Kidney epithelial cell (primary cell): ENCODE measurements at places on chromosomes 6 and 20.

DNA sequence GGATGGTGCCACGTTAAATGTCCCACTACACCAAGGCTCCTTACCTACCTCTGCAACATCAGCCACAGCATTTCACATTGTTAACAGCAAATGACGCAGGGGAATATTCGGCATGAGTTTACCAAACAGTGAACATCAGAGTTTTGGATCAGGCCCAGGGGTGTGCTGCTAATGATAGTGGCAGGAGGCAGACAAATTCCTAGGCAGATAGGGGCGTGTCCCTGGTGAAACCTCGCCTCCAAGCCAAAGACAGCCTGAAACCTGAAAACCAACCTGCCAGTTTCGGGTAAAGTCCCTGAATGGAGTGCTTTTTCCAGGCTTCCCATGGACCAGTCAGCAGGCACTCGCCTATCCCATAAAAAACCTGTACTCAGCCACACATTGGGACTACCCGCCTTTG, 133.6 kb downstream of the SH3BGRL2 start:
- DNase-seq, result no peak

- DNase-seq, result no peak
Observed at GRCh38 chr6:168333039-168333438, 13.5 kb upstream of the DACT2 start.

- DNase-seq, result no peak
Observed at GRCh38 chr20:47453167-47453782, 48.4 kb upstream of the NCOA3 start.

DNA sequence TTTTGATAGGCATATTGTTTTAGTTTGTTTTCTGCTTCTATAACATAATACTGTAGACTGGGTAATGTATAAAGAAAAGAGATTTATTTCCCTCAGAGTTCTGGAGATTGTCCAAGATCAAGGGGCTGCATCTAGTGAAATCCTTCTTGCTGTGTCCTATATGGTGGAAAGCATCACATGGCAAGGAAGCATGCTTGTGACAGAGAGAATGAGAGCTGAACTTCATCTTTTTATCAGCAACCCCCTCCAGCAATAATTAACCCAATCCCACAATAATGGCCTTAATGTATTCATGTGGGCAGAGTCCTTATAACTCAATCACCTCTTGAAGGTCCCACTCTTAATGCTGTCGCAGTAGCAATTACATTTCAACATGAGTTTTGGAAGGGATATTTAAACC, 141.4 kb downstream of the CENPW start:
- DNase-seq, result no peak

DNA sequence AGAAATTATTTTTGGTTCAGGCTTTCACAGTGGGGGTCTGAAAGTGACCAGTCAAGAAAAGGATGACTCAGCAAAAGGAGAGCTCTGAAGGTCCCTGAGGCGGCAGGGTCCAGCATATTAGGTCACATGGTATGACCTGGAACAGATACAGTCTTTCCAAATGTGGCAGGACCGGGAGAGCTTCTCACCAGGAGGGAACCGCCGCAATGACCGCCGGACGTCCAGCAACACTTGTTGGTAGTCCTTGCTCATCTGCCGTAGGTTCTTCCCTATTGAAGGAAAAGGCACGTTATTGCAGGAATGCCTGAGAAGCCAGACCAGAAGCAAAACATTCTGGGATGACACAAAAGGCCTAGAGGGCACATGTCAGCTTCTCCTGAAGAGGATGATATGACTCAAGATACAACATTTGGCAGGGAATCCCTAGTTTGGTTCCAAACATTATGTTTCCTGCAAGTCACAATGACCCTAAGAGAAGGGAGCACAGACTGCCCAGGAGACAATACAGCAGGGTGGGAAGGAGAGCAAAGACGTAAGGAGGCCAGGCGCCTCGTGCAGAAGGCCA, 17.4 kb downstream of the TBC1D20 start:
- no peak for DNase-seq

GRCh38 chr20:41424011-41424410, 57.4 kb upstream of the EMILIN3 start:
- no peak for DNase-seq

- no peak for DNase-seq
Observed at GRCh38 chr6:149128489-149129145, 188.9 kb upstream of the TAB2 start.

DNA sequence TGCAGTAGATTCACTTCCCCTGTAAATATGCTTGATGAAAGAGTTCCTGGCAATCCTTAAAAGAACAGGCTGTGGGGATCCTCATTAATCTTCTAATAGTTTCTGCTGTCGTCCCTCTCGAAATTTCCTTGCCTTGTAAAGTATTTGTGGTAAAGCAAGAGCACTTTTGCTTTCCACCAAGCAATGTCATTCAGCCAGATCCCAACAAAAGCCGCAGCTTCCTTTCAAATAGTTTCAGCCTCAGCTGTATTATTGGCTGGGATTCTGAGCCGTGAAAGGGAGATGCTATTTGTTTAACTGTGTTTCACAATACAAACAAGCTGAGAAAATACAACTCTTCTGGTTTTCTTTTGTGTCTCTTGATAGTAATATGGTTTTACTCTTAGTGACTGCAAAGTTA, 48.9 kb upstream of the EPHA7 start:
- no peak for DNase-seq

DNA sequence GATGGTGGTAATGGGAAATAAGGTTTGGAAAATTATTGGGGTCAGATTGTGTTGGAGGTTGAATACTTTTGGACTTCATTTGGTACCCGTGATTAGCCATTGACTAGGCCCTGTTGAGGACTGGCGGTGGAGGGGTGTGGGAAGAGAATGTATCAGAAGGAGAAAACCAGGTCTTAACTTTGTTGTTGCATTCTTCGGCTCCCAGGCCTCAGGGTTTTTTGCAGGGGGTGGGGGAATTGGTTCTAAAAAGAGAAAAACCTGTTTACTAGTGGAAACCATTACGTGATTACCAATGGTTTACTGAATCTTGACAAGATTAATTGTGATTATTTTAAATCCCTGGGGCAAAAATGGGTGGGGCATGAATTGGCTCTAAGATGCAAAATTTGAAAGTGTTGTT, 85.1 kb downstream of the PHF20 start:
- no peak for DNase-seq

- no peak for DNase-seq
Observed at GRCh38 chr6:35209081-35209480, 4.7 kb upstream of the SCUBE3 start.

DNA sequence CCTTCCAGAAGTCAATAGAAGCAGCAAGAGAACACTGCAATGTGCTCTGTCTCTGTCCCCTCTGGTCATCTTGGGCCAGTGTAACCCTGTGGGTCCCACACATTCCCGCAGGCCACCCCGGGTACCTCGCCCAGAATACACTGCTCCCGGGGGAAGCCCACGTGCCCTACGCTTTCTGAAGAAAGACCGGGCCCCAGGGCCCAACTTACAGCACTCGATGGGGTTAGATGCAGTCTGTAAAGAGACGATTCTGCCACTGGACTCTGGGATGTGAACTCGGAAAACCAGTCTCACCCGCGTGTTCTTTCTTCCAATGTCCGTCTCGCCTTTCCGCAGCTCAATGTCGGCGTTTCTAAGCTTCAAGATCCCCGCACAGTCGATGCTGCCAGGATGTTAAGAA, 68.7 kb downstream of the NFATC2 start:
- no peak for DNase-seq
